ENCODE measurements at places on chromosomes 6 and 20.

DNA sequence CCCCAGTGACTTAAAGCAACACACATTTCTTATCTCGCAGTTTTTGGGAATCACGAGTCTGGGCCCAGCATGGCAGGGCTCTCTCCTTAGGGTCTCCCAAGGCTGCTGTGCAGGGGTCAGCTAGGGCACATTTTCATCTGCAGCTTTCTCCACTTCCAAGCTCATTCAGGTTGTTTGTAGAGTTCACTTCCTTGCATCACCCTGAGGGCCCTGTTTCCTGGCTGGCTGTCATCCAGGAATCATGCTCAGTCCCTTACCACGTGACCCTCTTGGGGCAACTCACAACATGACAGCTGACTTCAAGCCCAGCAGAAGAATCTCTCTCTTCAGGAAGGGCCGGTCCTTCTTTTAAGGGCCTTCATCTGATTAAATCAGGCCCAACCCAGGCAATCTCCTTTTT is 21.3 kb downstream of the SNAP25 start:
- DNase-seq: no peak

GRCh38 chr20:53876470-53876869 is 193.9 kb downstream of the BCAS1 start:
- no peak for DNase-seq

GRCh38 chr20:57392512-57393271 is 1.5 kb downstream of the RBM38 start:
- DNase-seq: peak; percentile 92

DNA sequence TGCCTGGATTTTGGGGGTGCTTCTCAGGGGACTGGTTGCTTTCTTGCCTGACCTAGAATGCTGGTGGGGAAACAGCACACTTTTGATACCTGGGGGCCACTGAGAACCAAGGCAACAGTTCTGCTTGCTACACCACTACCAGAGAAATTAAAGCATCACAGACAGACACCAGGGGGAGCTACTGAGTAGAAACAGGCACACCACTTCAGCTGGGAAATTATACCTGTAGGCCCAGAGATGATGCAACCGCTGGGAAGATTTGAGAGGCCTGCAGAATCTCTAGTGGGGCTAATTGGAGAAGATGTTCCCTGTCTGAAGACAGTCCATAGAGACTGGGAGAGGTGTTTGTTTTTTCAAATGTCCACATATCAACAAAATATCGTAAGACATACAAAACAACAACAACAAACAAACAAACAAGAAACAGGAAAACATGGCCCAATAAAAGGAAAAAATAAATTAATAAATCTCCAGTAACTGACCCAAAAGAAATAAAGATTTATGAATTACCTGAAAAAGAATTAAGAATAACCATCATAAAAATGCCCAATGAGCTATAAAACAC is 129.4 kb upstream of the RIN2 start:
- peak; percentile 71 for DNase-seq

DNA sequence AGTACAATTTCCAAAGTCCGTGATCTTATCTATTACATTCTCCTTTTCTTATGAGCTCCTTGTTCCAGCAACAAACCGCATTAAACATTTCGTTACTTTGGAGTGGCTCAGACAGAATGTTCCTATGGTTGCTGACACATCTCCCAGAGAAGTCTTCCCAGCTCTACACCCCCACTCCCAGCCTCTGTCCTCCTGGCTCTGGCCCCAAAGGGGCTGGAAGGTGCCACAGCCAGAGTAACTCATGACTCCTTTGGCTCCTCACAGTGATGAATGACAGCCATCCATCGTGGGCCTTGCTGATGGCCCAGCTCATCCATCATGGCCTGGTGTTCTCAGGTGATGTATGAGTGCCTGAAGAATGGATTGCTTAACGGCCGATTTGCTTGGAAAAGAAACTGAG is 203.0 kb downstream of the DHX35 start:
- DNase-seq: no peak

- DNase-seq: no peak
Measured at GRCh38 chr6:4299476-4299875, 164.1 kb upstream of the ECI2 start.

DNA sequence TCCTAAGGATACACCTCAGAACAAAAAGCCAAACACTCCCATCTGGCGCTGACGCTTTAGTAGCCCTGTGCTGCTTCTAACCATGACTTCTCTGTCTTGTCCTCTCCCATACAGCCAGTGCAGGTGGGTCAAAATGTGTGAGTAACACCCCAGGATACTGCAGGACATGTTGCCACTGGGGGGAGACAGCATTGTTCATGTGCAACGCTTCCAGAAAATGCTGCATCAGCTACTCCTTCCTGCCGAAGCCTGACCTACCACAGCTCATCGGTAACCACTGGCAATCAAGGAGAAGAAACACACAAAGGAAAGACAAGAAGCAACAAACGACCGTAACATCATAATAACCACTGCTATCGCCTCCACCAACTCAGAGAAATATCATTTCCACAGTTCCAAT is 1.4 kb downstream of the DEFB132 start:
- DNase-seq: peak; percentile 12

DNA sequence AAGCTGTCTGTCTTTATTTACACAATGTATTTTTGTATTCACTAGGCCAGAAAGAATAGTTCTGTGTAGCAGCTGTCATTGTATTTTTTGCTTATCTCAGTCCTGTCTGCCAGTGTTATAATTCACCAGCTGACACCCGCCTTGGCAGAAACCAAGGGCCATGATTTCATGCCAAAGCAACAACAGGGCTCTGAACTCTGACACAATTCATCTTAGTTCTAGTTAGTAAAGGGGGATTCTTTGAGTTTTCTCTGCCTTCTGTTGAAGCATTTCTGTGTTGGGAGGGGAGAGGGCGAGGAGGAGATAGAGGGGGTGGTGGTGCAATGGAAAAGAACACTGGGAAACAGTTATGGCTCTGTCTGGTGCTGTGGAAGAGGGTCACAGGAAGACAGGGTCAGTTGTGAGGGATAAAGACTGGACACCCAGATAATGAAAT is 684.6 kb upstream of the MARCKS start:
- DNase-seq: no peak
